Esophagus squamous epithelium (tissue), 5 donors: ENCODE measurements at places on chromosomes 6 and 20. TPM values are rescaled to one million over a fixed set of nuclear protein-coding genes. Genes with fewer than 3 reads are reported as not detected.
A peak's percentile ranks its signal among the peaks of the same experiment; 100 is the strongest.

DNA sequence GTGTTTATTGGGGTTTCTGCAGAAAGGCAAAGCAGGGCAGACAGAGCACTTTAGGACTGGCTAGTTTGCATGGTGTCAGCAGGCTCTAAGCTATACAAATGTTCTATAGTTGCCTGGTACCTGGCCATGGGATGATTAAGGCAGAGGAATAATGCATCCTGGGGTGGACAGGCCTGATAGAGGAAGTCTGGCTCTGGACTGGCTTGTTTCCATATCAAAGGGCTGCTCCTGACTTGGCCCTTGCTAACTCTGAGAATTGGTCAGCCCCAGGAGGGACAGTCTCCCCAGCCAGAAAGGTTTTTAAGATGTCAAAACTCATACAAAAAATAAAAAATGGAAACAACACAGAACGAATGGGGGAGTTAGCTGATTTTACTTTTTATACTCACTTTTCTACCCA, 136.9 kb downstream of the TBC1D7 start:
- H3K27ac ChIP-seq, result no peak overlapping the region
- DNase-seq, result no peak
- no peaks in the 10 kb centered on the region for H3K4me1 ChIP-seq
- H3K4me3 ChIP-seq, result no peak overlapping the region
- H3K36me3 ChIP-seq, result no peaks in the 10 kb centered on the region

Gene PPP1R14C
- total RNA-seq, result 20.5 TPM

DNA sequence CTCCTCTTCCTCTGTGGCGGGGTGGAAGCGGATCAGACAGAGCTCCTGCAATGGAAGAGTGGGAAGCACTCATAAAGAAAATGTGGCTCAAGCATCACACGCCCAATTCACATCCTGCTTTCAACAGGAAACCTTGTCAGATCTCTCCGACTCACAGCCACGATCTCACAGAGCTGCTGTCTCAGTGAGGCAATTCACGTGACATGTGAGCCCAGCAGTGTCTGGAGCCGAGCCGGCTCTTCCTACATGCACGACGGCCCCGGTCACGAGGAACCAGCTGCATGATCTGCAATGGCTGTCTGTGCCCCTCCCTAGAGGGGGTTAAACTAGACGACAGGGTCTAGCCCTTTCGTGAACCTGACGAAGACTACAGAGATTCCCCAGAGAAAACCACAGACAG, 29.5 kb upstream of the TCFL5 start:
- no peak for DNase-seq
- peaks cover 55% of the 10 kb centered on the region for H3K36me3 ChIP-seq
- peaks cover 8% of the 10 kb centered on the region for H3K4me1 ChIP-seq
- H3K4me3 ChIP-seq, result no peak overlapping the region
- H3K27me3 ChIP-seq, result no peaks in the 10 kb centered on the region

DNA sequence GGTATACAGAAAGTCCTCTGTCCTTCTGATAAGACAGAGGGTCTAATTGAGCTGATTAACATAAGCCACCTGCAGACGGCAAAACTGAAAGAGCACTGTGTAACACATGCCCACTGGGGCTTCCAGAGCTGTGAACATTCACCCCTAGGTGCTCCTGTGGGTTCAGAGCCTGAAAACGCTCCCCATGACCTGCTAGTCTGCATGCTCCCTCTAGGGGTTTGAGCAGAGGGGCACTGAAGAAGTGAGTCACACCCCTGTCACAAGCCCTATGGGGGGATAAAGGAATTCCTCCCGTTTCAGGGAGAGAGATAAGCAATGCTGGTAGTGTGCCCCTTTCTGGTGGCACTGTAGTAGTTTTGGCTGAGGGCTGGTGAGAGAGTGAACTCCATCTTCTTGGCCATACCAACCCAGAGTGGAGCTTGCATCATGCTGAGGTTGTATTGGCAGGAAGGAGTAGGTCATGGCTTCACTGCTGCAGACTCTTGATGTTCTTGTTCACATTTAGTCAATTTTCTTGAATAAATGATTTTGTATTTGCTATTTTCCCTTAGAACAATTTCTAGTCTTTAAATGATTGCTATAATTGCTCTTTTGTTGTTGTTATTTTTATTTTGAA, 637.5 kb upstream of the MAN1A1 start:
- no peaks in the 10 kb centered on the region for H3K36me3 ChIP-seq
- no peak overlapping the region for H3K27ac ChIP-seq
- no peaks in the 10 kb centered on the region for H3K4me1 ChIP-seq
- no peaks in the 10 kb centered on the region for H3K27me3 ChIP-seq
- no peak overlapping the region for H3K4me3 ChIP-seq

DNA sequence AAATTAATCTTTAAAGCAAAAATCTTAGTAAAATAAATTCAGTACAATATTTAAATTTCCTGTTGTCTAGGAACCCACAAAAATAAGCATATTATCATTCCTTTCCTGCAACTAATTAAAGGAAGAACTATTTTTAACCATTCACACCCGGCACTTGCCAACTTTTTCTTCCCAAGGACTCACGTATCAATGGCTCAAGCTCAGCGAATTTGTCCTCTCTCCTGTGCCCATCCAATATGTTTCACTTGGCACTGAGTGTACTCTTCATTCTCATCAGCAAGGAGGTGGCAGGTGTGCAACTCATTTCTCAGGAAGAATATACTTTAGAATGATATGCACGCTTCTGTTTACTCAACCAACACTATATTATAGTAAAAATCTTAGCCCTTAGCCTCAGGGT, 419.4 kb downstream of the C6orf118 start:
- no peaks in the 10 kb centered on the region for H3K36me3 ChIP-seq
- no peaks in the 10 kb centered on the region for H3K4me1 ChIP-seq
- no peaks in the 10 kb centered on the region for H3K27me3 ChIP-seq
- no peak overlapping the region for H3K27ac ChIP-seq
- no peak for DNase-seq
- no peak overlapping the region for H3K4me3 ChIP-seq

DNA sequence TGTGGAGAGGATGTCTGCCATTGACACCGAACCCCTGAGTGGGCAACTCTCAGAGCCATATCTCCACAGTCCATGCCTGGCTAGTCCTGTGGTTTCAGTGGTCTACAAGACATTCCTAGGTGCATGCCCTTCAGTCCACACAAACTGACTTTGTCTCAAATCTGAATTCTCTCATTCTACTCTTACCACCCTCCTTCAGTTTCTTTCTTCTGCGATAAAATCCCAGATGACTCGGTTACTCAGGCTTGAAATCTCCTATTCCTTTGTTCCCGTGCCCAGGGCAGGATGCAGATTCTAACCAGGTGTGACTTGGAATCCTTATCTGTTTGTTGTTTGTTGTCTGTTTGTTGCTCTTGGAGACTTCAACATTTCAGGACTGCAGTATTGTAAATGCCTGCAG, 9.3 kb downstream of the CDS2 start:
- no peak overlapping the region for H3K4me3 ChIP-seq
- DNase-seq, result no peak
- H3K27ac ChIP-seq, result peak overlapping the region; percentile 33
- H3K36me3 ChIP-seq, result no peaks in the 10 kb centered on the region

DNA sequence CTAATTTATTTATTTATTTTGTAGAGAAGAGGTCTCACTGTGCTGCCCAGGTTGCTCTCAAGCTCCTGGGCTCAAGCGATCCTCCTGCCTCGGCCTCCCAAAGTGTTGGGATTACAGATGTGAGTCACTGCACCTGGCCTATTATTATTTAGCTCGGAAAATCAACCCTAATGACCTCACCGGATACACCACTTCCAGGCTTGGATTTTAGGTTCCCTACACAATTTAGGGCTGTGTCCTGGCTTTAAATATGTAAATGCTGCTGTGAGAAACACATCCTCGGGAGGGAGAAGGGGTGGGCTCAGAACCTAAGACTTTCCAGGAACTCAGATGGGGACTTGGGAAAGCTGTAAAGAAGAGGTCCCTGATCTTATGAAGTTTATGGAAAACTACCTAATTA, 51.0 kb upstream of the SLC32A1 start:
- no peak overlapping the region for H3K4me3 ChIP-seq
- DNase-seq, result no peak
- H3K27me3 ChIP-seq, result no peaks in the 10 kb centered on the region
- H3K4me1 ChIP-seq, result peaks cover 18% of the 10 kb centered on the region
- H3K27ac ChIP-seq, result no peak overlapping the region
- H3K36me3 ChIP-seq, result no peaks in the 10 kb centered on the region

GRCh38 chr6:41446907-41447545, 99.2 kb upstream of the FOXP4 start:
- H3K27me3 ChIP-seq, result peaks cover 3% of the 10 kb centered on the region
- H3K4me3 ChIP-seq, result no peak overlapping the region
- H3K4me1 ChIP-seq, result peaks cover 3% of the 10 kb centered on the region
- no peaks in the 10 kb centered on the region for H3K36me3 ChIP-seq

GRCh38 chr20:9195031-9195430, 126.1 kb downstream of the PLCB4 start:
- no peaks in the 10 kb centered on the region for H3K36me3 ChIP-seq
- H3K4me3 ChIP-seq, result no peak overlapping the region
- no peak for DNase-seq
- no peaks in the 10 kb centered on the region for H3K27me3 ChIP-seq

- no peaks in the 10 kb centered on the region for H3K4me1 ChIP-seq
- no peak for DNase-seq
- H3K36me3 ChIP-seq, result no peaks in the 10 kb centered on the region
- no peaks in the 10 kb centered on the region for H3K27me3 ChIP-seq
- no peak overlapping the region for H3K4me3 ChIP-seq
Measured at GRCh38 chr6:44524476-44525227, 137.1 kb downstream of the CDC5L start.

Gene SLA2
- total RNA-seq, result 0.11 TPM

DNA sequence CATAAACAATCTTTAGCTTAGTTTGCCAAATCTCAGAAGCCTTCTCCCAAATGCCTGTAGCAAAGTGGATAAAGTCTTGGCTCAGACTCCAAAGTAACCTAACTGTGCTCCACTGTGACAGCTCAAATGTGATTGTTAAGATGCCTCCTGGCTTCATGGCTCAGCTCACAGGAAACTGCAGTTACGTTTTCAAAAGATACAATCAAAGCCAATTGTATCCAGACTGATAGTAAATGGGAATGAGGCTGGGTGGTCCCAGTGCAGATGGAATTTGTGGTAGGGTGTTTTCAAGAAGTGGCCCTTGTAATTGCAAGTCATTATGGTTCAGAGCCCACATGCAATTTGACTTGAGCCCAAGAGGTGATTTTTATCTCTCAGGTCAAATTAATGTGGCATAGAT, 151.2 kb upstream of the TAB2 start:
- H3K27ac ChIP-seq, result no peak overlapping the region
- DNase-seq, result no peak
- H3K4me3 ChIP-seq, result no peak overlapping the region
- no peaks in the 10 kb centered on the region for H3K36me3 ChIP-seq
- peaks cover 14% of the 10 kb centered on the region for H3K4me1 ChIP-seq

DNA sequence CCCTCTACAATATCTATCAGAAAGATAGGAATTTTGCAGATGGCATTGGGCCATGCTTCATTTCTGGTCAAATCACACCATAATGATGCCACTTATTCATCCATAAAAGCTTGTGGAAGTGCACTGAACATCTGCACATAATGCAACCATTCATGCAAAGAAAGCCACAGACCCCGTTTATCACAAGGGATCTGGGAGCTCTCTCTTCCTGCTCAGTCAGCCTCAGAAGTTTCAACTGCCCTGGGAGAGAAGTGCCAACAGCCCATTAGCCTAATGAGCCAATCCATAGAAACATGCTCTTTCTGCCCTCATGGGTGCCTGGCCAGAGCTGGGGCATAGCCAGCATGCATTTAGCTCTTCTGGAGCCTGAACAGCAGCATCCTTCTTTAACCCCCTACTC, 85.8 kb downstream of the SLC35F1 start:
- no peaks in the 10 kb centered on the region for H3K4me1 ChIP-seq
- H3K27ac ChIP-seq, result no peak overlapping the region
- H3K27me3 ChIP-seq, result no peaks in the 10 kb centered on the region
- no peak overlapping the region for H3K4me3 ChIP-seq

Gene HSPA12B
- total RNA-seq, result 2.9 TPM

DNA sequence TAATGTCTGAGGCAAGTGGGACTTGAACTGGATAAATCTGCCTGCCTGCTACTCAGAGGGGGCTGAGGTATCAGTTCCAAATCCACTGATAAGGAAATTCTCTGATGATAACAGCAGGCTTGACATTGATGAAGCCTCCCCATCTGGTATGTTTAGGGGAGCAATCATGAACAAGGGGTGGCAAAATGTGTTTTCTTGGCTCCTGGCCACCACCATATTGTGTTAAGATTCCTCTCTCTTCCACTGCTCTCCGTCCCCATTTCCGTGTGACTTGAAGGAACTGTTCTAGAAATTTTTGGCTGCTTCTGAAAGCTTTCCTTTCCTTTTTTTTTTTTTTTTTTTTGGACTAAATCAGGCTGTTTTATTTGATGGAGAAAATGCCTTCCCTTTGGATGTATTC, 335.3 kb upstream of the NRSN1 start:
- no peaks in the 10 kb centered on the region for H3K36me3 ChIP-seq
- H3K4me1 ChIP-seq, result no peaks in the 10 kb centered on the region
- DNase-seq, result no peak
- no peak overlapping the region for H3K4me3 ChIP-seq

Gene IFNGR1
- total RNA-seq, result 79.3 TPM

DNA sequence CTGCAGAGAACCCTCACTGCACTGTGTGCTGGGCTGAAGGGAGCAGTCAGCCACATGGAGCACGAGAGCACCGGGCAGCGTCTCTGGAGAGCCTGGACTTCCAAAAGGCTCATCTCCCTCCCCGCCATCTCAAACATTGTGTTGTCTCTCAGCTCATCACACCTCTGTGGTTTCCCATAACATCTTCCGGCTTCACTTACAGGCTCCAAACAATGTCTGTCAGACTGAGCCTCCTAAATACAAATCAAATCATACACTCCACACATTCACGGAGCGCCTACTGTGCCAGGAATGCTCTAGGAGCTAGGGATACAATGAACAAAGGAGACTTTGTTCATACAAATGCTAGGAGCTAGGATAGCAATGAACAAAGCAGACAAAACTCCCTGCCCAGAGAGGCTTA, 398.0 kb downstream of the RNGTT start:
- H3K27ac ChIP-seq, result no peak overlapping the region
- DNase-seq, result no peak
- no peaks in the 10 kb centered on the region for H3K27me3 ChIP-seq
- H3K4me1 ChIP-seq, result no peaks in the 10 kb centered on the region
- no peaks in the 10 kb centered on the region for H3K36me3 ChIP-seq

Gene GGTLC1
- not detected for total RNA-seq
